ENCODE measurements at places on chromosomes 5 and 9. TPM values are rescaled to one million over a fixed set of nuclear protein-coding genes. Genes with fewer than 3 reads are reported as not detected.

The MVB12B gene
- 5.8 TPM for polyA plus RNA-seq

The SUSD3 gene
- polyA plus RNA-seq: 0.16 TPM

GRCh38 chr9:128011071-128011817 lies 30.5 kb upstream of the EEIG1 start:
- DNase-seq: peak; percentile 75

- DNase-seq: no peak
Measured at GRCh38 chr5:81838307-81838906, 87.5 kb upstream of the SSBP2 start.

DNA sequence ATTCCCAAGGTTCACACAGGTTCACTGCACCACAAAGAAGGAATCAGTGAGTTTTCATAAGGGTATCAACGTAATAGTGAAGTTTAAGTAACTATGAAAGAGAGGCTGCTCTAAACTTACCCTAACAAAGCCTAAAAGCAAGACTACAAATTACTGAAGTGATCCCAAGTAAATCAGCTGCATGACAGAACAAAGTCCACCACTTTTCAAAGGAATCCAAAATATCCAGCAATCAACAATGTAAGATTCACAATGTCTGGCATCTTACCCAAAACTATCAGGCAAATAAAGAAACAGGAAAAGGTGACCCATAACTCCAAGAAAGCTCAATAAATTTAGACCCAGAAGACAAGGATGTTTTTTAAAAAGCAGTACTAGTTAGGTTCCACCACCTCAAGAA lies 70.1 kb downstream of the GNAQ start:
- DNase-seq: no peak

DNA sequence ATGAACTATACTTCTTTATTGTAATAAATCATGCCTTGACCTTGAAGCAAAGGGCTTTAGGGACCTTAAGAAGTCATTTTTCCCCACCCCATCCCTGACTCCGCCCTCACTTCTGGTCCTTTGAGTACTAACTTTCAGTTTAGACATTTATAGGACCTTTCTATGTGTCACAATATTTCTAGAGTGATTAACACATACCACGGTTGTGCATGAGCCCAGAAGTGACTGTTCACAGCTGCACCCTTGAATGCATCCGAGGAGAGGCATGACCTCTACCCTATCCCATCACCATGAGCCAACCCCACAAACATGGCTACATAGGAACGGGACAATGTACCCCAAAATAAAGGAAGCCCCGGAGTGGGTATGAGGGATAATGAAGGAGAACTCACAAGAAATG lies 160.3 kb downstream of the HSD17B3 start:
- no peak for DNase-seq

GRCh38 chr9:128863647-128864046 lies 18.1 kb downstream of the KYAT1 start:
- DNase-seq: peak; percentile 73

DNA sequence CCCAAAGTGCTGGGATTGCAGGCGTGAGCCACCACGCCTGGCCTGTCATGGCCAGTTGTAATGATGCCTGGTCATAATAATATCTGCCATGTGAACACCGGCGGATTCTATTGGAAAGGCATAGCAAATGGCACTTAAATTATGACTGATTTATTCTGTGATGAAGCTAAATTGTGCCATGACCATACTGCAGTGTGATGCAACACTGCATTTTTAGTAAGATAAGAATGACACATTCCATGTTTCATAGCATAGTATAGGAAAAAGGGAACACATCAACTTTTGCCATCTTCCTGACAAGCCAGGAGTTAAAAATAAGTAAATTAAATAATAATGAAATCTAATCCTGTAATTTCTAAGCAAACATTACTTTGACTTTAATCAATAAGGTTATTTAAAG lies 30.4 kb upstream of the BICD2 start:
- DNase-seq: no peak

DNA sequence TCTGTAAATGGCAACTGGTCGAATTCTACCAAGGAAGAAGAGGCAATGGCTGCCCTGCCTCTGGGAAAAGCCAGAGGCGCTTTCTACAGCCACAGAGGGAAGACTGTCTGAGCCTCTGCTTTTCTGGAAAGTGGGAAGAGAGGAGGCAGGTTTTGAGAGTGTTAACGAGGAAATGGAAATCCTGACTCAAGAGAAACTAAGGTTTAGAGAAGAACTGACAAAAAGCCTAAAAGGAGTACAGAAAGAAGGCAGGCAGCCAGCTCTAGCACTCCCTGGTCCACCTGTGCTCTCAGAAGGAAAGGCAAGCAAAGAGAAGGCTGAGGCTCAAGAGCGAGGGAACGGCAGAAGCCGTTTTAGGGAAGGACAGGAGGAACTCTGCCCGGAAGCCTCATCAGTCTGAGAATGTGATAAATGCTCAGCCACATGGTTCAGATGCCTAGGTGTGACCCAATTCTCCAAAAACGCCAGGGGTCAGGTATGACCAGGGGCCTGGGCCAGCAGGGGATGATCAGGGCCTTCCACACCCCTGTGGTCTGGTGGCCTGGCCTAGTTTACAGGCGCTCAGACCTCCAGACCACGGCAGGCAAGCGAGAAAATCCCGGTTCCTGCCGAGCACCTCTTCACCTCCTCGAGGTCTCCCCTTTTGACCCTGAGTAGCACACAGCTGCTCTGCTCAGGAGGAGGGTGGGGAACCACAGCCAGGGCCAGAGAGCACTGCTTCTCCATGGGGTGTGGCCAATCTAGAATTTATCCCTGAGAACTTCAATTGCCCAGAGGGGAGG lies 79.9 kb upstream of the FBXW11 start:
- no peak for DNase-seq
